ENCODE measurements at places on chromosomes 16 and 17.

- DNase-seq = no peak
Observed at GRCh38 chr17:55743103-55743679, 7.7 kb upstream of the PCTP start.

GRCh38 chr16:65817799-65818198 is 548.7 kb upstream of the CDH5 start:
- no peak for DNase-seq

DNA sequence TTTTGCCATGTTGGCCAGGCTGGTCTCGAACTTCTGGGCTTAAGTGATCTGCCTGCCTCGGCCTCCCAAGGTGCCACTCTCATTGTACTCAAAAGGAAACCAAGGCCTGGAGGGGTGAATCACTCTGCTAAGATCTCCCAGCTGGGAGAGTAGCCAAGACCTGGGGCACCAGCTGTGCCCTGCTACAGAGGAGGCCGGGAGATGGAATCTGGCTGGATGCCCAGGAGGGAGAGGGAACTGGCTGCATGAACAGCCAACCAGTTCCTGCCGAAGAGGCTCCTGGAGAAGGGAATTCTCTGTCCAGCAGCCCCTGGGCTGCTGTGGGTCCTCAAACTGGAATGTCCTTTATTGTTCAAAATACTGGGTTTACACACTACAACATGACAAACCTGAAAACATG is 238.7 kb upstream of the CIBAR2 start:
- peak; percentile 89 for DNase-seq

GRCh38 chr16:11273721-11274324 is 394 bp upstream of the PRM3 start:
- DNase-seq = no peak

DNA sequence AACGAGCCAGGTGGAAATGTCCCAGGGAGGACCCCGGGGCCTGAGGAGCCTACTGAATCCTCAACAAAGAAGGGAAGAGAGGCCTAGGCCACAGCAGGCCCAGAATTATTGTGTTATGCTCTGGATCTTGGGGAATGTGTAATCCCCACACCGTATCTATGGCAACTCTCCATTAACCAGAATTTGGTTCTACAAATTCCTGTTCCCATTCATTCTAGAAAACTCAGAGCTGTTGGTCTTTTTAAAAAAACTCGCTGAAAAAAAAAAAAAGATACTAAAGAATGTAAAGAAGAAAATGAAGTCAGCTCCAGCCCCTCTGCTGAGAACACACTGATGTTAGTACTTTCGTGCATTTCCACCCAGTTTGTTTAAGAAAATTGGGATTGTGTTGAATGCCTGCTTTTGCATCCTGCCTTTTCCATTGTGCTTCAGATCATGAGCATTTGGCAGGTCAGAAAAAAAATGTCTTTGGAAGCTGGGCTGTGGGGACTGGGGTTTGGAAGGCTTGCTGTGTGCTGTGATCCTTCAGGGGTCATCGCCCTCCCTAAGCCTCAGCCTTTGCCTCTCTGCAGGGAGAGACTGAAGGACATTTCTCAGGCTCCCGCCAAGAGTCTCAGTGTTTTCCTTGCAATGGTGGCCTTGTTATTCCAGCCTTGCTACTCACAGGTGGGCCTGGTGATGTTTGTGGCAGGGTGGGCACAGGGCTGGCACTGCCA is 69.5 kb downstream of the SREBF1 start:
- no peak for DNase-seq

DNA sequence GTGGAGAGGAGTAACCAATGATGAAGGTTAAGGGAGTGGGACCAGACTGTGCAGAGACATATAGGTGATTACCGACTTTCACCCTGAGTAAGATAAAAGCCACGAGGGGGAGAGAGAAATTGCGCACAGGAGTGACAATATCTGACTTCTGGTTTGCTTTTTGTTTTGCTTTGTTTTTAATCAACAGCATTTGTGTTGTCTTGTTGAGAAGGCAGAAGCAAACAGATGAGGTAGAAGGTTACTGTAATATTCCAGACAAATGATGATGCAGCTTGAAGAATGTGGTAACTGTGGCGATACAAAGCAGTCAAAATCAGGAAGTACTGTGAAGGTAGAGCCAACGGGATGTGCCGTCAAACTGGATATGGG is 7.5 kb downstream of the PELP1 start:
- DNase-seq = no peak

DNA sequence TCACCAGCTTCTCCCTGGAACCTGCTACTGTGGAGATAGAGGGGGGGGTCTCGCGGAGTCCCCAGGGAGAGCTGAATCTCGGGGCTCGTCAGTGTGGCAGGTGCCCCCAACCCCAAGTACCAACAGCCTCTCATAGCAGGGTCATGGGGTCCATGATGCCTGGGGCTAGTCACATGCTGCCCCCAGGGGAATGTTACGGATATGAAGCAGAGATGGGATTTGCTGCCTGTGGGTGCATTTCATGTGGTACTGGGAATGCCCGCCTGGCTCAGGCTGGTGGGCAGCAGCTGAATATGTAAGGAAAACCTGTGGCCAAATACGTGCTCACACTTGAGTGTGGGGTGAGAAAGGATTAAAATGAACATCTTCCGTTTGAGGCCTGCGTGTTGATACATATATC is 49.4 kb downstream of the MEAK7 start:
- DNase-seq = no peak

GRCh38 chr17:22490399-22490798 is 798.1 kb downstream of the KCNJ18 start:
- no peak for DNase-seq

- DNase-seq = no peak
Observed at GRCh38 chr16:13333336-13333735, 431.9 kb downstream of the SHISA9 start.

GRCh38 chr17:59375857-59376256 is 44.4 kb downstream of the YPEL2 start:
- DNase-seq = no peak

DNA sequence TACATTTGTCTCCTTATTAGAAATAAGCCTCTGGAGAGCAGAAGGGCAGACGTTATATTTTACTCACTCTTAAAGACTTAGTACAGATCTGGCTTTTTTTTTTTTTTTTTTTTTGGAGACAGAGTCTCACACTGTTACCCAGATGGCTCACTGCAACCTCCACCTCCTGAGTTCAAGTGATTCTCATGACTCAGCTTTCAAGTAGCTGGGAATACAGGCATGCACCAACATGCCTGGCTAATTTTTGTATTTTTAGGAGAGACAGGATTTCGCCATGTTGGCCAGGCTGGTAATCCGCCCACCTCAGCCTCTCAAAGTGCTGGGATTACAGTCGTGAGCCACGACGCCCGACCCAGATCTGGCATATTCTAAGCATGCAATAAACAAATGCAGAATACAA is 36.4 kb upstream of the TMEM97 start:
- no peak for DNase-seq

GRCh38 chr16:1906846-1907165 is 11.4 kb downstream of the HS3ST6 start:
- no peak for DNase-seq

DNA sequence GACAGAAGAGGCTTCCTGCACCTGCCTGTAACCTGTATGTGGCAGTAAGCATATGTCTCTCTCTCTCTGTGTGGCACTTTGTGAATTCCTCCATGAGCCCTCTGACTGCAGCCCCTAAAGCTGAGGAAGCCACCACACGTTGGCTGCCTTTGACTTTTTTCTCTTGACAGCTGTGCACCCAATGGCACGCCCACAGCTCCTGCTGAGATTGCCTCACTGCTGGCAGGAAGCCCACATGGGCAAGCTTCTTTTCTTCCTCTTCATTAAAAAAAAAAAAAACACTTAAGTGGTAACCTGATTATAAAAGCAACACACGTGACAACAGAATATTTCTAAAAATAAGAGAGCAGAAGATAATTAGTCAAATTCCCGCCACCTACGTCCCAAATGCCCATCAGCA is 34.0 kb upstream of the PIRT start:
- no peak for DNase-seq

DNA sequence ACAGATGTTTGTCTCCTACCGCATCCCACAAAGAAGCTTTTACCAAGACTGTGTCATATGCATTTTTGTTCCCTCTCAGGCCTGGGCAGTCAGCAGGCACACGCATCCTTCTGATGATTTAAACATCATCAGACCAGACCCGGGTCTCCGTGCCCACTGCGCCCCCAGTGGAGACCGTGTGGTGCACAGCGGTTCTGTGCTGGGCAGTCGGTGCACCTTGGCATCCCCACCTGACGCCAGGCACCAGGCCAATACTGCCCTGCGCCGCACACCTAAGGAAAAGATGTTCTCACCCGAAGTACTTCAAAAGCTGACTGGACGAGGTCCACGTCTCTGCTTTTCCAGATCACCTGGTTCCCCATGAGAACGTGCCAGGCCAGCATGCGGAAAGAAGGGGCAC is 10.6 kb upstream of the PLD6 start:
- DNase-seq = no peak

- DNase-seq = no peak
Observed at GRCh38 chr17:6110592-6110991, 40.4 kb downstream of the WSCD1 start.

- no peak for DNase-seq
Observed at GRCh38 chr17:51159604-51160003, 6.2 kb downstream of the NME1 start.

DNA sequence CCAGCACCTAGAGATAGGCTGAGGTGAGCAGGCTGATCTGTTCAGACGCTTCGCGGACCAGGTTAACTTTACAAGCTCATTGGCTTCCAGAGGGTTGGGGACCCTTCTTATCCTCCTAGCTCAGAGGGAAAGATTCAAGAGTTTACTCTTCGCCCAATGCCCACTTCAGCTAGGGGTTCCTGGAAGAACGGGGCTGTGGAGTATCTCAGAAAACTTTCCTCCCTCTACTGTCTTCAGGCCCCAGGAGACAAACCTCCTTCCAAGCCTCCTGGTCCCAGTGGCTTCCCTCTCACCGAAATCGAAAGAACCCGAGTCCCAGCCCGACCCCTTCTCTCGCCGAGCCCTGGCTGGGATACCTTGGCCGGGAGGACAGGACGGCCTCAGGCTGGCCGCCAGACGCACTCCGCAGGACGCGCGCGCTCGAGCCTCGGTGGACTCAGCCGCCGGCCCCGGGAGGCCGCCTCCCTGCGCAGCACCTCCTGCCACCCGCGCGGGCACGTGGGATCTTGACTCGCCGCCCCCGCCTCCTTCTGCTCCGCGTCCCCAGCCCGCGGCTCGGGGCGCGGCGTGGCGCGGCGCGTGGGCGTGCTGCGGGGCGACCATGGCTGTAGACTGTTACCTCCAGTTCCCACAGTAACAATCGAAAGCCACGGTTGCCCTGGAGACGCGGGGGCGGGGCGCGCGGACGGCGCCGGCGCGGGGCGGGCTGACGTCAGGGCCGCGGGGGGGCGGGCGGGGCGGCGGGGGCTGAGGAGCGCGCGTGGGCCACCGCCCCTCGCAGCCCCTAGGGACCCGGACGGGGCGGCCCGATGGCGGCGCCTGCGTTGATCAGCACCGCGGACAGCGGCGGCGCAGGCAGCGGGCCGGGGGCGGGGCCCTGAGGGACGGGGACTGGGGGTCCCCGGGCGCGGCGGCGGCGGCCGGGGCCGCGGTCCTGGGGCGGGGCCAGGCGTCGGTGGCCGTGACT is 5.3 kb upstream of the HIC1 start:
- DNase-seq = peak; percentile 45

- no peak for DNase-seq
Observed at GRCh38 chr16:88701581-88702370, 4.4 kb downstream of the RNF166 start.

DNA sequence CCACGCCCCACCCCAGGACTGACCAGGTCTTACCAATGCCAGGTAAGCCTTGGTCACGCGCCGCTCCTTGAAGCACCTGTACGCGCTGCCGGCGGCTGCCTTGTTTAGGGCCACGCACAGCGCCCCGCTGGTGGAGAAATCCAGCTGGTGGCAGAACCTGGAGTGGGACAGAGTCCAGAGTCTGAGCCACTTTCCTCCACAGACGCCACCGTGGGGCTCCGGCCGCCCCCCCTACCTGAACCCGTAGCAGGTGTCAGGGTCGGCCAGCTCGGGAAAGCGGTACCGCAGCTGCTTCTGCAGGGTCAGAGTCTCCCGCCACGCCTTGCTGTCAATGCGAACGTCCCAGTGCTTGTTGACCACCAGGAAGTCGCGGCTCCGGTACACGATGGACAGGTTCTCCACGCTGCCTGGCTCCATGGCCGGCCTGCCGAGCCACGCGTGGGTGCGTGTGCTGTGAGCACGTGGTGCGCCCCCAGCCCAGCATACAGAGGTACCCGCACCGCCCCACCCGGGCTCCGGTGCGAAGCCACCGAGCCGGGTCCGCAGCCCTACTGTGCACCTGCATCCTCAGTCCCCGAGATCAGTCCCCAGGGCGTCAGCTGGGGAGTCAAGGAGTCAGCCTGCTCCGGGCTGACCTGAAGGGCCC is 737 bp downstream of the RPUSD1 start:
- DNase-seq = no peak

DNA sequence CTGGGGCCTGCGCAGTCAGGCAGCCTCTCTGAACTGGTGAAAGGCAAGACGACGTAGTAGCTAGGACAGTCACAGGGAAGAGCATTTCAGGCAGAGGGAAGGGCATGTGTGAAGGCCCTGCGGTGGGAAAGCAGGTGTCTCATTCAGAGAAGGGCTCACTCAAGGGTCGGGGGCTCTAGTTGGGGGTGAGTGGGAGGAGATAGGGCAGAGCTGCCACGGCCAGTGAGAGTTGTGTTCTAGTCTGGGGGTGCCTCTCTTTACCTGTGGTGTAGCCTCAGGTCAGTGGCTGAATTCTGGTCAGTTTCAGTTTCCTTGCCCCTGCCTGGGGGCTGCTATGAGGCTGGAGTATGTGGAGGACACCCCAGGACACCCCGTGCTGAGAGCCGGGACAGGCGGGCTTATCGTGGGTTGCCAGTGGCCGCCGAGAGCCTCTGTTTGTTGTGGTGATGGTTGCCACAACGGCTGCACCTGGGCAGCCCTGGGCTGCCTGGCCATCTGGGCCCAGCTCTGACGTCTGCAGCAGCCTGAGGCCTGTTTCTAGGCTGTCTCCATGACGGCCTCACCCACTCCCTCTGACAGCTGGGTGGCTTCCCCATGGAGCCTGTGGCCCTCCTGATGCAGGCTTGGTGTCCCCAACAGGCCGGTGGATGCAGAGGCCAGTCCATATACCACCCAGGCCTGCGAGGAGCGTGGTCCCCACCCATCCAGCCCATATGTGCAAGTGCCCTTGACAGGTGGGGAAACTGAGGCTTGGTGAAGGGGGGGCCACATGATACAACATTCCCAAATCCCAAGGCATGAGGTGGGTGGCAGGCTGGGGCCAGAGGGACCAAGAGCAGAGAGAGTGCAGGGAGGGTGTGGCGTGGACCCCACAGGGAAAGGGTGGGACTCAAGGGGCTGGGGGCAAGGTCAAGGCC is 10.8 kb downstream of the MAP2K3 start:
- no peak for DNase-seq
